ENCODE measurements at places on chromosomes 4 and X.

DNA sequence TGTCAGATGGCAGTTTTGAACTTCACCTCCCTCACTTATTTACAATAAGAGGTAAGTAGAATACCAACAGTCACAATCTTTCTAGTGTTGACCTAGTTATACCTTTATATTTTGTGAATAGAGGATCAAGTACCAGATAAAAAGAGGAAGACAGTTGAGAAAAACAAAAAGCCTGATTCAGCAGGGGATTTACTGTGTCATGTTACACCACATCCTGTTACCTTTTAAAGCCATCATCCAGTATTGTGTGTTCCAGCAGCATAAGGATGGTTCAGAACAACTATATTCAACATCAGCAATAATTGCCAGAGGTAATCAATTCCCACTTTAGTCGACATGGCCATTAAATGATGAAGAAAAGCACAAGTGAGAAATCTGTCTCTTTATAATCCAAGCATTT lies 21.3 kb upstream of the CXCL6 start:
- no peak for DNase-seq

- no peak for DNase-seq
These were observed 433.6 kb downstream of the MAGEB5 start for GRCh38 chrX:26649534-26649933.

GRCh38 chrX:19772096-19772821 lies 115.1 kb downstream of the SH3KBP1 start:
- no peak for DNase-seq

DNA sequence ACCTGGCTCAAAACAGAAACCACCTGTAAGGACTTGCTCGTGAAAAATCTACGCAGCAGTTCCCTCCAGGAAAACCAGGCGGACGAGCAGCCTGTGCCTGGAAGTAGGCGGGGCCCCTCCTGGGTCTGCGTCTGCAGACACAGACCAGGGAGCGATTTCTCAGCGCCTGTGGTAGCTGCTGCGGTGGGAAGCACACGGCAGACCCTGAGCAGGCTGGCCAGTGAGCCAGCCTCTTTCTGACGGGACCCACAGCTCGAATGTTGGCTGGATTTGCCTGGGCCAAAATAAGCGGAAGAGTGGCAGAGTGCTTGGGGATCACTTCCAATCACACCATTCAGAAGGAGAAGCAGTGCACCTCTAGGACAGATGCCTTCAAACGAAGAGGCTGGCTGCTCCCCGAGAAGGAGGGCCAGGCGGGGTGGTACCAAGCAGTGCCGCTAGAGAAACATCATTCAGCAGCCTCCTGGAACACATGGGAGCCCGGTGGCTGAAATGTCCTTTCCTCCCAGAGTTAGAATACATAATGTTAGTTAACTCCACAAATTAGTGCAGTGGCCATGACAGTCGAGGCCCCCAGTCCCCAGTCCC lies 85.9 kb downstream of the GATB start:
- DNase-seq: no peak

DNA sequence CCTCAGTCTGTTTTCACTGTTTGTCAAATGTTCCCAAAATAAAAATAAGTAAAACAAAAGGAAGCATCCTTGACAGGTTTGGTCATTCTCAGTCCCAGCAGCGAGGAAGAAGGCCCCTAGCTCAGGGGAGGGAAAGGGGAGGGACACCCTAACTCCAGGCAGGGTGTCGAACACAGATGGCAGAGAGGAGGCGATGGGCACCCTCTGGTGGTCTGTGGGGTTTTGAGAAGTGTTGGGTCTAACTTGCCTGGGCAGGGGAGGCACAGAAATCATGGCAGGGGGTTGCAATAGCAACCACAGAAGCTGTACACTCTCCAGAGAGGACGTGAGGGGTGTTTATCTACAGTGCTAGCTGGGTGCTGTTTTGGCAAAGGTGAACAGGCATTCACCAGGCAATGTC lies 229.8 kb upstream of the SFRP2 start:
- no peak for DNase-seq

- peak; percentile 63 for DNase-seq
These were observed 16.4 kb downstream of the TCEANC start for GRCh38 chrX:13669246-13669737.

GRCh38 chrX:20521222-20521621 lies 254.5 kb upstream of the RPS6KA3 start:
- DNase-seq: no peak

DNA sequence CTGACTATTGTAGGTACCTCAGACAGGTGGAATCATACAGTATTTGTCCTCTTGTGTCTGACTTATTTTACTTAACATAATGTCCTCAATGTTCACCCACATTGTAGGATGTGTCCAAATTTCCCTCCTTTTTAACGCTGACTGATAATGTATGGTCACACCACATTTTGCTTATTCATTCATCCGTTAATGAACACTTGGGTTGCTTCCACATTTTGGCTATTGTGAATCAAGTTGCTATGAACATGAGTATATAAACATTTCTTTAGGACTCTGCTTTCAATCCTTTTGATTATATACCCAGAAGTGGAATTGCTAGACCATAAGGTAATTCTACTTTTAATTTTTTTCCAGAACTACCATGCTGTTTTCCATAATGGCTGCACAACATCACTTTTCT lies 87.0 kb upstream of the NDP start:
- DNase-seq: no peak

DNA sequence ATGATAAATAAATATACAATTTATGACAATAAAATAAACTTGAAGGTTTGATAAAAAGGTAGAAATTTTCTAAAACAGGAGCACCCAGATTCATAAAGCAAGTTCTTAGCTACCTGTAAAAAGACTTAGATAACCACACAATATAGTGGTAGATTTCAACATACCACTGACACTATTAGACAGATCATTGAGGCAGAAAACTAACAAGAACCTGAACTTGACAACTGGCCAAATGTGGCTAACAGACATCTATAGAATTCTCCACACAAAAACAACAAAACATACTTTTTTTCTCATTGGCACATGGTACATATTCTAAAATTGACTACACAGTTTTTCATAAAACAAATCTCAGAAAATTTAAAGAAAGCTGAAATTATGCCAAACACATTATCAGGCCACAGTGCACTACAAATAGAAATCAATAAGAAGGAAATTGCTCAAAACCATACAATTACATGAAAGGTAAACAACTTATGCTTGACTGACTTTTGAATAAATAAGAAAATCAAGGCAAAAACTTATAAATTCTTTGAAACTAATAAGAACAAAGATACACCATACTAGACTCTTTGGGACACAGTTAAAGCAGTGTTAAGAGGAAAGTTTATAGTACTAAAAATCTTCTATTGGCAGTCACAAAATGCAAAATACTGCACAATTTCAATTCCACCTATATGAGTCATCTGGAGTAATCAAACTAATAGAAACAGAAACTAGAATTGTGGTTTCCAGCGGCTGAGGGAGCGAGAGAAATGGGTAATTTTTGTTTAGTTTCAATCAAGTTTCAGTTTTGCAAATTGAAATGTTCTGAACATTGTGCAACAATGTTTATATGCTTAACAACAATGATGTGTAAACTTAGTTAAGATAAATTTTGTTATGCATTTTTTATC lies 925.6 kb downstream of the SH3BGRL start:
- no peak for DNase-seq

DNA sequence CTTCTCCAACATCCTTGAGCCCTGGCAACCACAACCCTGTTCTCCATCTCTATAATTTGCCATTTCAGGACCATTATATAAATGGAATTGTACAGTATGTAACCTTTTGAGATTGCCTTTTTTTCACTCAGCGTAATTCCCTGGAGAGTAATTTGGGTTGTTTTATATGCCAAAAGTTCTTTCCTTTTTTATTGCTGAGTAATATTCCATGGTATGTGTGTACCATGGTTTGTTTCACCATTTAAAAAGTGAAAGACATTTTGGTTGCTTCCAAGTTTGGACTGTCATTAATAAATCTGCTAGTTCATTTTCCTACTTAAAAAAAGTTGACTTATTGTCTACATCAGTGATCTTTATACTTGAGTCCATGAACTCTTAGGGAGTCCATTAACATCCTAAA lies 33.0 kb upstream of the SMIM10 start:
- no peak for DNase-seq

GRCh38 chrX:12794654-12795053 lies 3.4 kb downstream of the PRPS2 start:
- no peak for DNase-seq

DNA sequence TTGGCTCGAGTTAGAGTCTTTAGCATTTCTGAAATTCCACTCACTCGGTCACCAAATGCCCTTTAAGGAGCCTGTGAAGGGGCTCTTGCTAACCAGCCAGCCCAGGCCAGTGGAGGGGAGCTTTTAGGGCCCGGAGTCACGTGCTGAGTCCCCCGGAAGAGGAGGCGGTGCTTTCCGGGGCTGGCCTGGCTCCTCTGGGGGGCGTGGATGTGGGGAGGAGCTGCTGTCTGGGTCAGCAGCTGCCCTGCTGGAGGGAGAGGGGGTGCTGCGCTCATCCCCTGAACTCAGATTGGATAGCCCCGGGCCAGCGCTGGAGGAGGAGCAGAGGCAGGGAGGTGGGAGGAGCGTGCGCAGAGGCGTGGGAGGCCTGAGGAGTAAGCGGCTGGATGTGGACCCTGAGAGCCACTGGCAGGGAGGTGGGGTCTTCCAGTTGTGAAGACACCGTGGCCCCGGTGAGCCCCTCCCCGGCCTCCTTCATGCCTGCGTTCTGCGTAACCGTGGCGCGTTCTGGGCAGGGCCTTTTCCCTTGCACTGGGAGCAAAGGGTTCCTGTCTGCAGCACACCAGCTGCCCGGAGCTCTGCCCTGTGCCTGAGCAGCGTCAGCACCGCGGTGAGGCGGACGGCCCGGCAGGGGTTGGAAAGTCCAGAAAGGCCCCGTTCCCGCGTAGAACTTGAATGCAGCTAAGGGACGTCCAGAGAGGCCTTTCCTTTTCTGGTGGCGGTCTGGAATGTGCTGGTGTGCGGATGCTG lies 19.7 kb downstream of the MAEA start:
- no peak for DNase-seq

GRCh38 chr4:163544407-163545038 lies 50.0 kb downstream of the TMA16 start:
- DNase-seq: no peak

DNA sequence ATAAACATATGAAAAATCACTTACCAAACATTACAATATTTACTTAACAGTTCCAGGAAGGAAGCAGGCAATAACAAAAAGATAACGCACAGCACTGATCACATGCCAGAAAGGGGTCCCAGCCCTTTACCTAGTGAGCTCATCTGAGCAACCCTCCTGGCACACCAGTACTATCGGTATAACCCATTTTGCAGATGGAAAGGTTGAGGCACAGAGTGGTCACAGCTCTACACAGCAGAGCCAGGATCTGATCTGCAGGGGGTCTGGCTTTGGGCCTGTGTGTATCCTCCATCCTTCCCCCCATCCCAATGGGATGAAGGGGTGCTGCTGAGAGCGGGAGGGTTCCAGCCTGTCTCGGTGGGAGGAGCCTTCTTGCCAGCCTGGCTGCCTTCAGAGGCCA lies 5.0 kb downstream of the NSG1 start:
- DNase-seq: no peak

DNA sequence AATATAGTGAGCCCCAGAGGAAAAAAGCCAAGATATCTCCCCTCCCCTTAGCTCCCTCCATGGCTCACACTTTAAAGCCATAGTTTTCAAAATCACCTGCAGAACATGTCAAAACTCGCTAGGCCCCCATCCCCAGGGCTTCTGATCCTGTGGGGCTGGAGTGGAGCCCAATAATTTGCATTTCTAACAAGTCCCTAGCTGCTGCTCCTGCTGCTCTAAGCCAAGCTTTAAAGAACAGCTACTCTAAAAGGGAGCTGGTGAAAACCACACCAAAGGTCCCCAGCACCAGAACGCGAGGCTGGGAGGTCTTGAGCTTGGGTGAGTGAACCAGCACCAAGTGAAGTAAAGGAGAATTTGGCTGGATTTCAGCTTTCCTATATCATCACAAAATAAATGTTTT lies 237.1 kb downstream of the ZNF674 start:
- DNase-seq: no peak

- no peak for DNase-seq
These were observed 498.0 kb upstream of the BOD1L1 start for GRCh38 chr4:14125375-14126129.

- DNase-seq: no peak
These were observed 42.1 kb downstream of the NFKB1 start for GRCh38 chr4:102543030-102543928.

GRCh38 chr4:152207378-152207720 lies 328.5 kb downstream of the FBXW7 start:
- DNase-seq: no peak

- no peak for DNase-seq
These were observed 7.8 kb downstream of the LARP1B start for GRCh38 chr4:128068918-128069317.

GRCh38 chr4:56799161-56799759 lies 22.2 kb downstream of the SPINK2 start:
- DNase-seq: no peak

DNA sequence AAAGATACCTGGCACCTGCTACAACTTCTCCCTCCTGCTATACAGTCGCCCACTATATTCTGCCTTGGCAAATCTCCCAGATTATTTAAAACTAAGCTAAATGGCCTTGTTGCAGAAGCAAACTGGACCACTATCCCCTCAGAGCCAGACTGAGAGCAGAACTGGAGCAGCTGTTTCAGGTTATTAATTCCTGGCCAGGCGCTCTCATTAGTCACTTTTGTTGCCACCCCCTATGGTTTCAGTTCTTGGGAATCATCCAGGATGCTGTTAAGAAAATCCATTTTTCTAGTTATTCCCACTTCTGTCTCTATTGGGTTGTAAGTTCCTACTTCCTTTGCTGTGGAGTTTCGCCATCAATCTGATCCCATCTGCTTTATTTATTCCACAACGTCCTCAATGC lies 30.1 kb downstream of the ADGRA3 start:
- no peak for DNase-seq

DNA sequence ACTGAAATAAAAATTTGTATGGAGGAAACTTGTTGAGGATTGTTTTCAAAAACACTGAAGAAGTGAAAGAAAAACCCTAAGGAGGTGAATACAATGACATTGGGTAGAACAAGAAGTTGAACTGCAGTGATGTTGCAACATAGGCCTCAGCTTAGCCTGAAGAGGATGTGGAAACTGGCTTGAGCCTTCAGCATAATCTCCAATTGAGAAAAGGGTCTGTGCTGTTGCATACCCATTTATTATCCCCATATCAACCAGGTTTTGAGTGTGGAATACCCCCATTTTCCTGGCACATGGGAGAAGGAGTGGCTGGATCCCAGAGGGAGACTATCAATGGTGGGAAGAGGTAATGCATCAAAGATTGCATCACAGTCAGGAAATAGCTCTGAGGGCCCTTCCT lies 695.0 kb upstream of the HS3ST1 start:
- no peak for DNase-seq

- DNase-seq: peak; percentile 50
These were observed 170.0 kb downstream of the RELL1 start for GRCh38 chr4:37516057-37516775.

DNA sequence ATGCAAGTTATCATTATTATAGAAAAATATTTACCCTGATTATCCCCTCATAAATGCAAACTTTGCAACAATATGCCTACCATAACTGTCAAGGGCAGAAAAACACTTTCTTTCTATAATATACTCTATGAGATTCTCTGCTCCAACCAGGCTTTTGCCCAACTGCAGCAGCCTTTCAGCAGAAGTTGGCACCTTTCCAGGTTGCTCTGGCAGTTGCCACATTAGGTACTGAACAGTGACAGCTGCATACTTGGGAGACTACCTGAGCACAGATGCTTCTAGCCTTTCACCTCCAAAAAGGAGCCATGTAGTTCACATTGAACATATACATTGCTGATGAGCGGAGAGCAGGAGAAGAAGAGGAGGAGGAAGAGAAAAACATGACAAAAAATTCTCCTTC lies 69.5 kb upstream of the BRWD3 start:
- no peak for DNase-seq

Data from HS-5 (cell line).